ENCODE measurements at places on chromosomes 6 and 20. TPM values are rescaled to one million over a fixed set of nuclear protein-coding genes. Genes with fewer than 3 reads are reported as not detected.

Gene CAGE1
- under 0.01 TPM for total RNA-seq

Gene NMBR
- not detected for total RNA-seq

Gene SMOC2
- not detected for total RNA-seq

Gene EHMT2
- total RNA-seq = 34.0 TPM

Gene ERMARD
- 21.7 TPM for total RNA-seq

Gene MCCD1
- not detected for total RNA-seq

Gene RRAGD
- 0.27 TPM for total RNA-seq

Gene SLC17A3
- total RNA-seq = not detected

Gene CRIP3
- total RNA-seq = not detected

Gene BMP6
- 203 TPM for total RNA-seq

Gene TNFRSF6B
- total RNA-seq = 13.2 TPM

Gene ID4
- 0.13 TPM for total RNA-seq

All from thoracic aorta endothelial cell (primary cell).